ENCODE measurements at places on chromosomes 7 and 10.
A peak's percentile ranks its signal among the peaks of the same experiment; 100 is the strongest.

DNA sequence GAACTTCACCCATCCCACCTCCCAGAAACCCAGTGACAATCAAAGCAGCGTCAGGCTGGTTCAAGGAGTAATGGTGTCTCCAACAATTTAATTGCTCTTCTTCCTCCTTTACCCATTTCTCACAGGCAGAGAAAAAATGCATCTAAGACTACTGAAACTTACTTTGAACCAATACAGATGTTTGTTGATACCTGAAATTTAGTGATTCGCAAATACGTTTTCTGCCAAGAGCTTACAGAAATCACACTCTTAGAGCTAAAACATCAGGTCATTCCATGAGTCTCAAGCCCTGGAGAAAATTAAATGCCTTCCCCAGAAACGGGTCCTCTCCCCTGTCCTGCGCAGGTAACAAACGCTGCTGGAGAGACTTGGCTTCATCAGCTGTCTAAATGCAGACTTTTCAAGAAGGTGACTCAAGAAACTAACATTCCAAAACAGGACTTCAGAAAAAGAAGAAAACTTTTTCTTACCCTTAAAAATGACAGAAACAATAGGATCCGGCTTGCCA, 443 bp downstream of the MYOF start:
- DNase-seq = no peak

DNA sequence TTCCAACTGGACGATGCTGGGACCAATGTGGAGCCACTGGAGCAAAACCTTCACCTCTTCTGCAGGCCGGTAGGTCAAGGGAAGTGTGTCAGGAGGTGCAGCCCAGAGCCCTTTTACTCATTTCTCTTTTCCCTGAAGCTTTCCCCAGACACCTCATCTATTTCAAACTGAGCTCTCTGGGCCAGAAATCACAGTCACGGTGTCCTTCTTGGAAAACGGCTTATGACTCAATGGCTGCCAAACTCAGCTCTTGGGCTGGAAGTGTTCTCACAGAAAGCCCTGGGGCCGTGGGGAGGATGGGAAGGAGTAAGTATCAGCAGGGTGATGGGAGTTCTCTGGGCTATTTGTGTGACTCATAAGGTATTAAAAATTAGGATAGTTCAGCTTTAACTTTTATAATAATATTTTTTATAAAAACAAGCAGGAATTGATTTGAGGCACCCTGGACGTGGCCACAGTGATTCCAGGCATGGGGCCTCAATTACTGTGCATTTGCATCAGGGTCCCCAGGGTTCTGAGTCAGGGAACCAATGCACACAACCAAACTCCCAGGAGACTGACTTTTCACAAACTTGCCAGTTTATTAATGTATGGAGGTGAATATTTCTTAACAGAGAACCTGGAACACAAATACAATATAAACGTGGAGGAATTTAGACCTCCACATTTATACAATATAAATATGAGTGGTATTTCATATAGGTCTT, 187.4 kb upstream of the TMEM72 start:
- peak; percentile 76 for DNase-seq

DNA sequence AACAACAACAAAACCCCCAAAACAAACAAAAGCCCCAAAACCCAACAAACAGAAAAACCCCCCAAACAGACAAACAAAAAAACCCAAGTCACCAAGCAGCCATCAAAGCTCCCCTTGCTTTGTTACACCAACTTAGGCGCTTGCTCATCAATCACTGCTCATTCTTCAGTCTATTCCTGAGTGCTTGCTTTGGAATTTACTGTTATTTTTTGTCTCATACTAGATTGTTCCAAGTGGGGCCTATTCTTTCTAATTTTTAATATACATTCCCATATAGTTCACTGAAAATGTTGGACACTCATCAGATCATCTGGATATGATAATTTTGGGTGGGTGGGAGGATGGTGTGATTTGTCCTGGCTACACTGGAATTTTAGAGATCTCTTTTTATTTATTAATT, 126.0 kb upstream of the JCAD start:
- DNase-seq = no peak

- no peak for DNase-seq
Measured at GRCh38 chr10:95588025-95588424, 26.9 kb upstream of the SORBS1 start.

- no peak for DNase-seq
Measured at GRCh38 chr7:145106001-145106400, 270.1 kb upstream of the TPK1 start.

GRCh38 chr7:2646680-2647571, 15.1 kb downstream of the TTYH3 start:
- no peak for DNase-seq

DNA sequence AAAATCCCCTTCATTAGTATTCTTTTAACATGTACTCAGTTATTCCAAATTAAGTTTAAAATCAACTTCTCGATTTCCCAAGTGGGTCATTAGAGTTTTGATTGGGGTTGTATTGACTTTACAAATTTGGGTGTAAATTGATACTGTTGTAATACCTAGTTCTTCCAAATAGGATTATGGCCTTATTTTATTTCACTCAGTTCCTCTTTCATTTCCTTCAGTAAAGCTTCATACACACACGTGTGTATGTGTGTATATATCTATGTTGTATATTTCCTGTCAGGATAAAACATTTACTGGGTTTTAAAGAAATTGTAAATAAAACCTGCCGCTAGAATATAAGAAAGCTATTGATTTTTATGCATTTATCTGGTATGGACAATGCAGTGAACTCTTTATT, 15.9 kb downstream of the YME1L1 start:
- no peak for DNase-seq

GRCh38 chr10:60123172-60123571, 216.8 kb upstream of the CCDC6 start:
- DNase-seq = peak; percentile 46

- DNase-seq = no peak
Measured at GRCh38 chr10:76905251-76905650, 732.4 kb downstream of the KCNMA1 start.

DNA sequence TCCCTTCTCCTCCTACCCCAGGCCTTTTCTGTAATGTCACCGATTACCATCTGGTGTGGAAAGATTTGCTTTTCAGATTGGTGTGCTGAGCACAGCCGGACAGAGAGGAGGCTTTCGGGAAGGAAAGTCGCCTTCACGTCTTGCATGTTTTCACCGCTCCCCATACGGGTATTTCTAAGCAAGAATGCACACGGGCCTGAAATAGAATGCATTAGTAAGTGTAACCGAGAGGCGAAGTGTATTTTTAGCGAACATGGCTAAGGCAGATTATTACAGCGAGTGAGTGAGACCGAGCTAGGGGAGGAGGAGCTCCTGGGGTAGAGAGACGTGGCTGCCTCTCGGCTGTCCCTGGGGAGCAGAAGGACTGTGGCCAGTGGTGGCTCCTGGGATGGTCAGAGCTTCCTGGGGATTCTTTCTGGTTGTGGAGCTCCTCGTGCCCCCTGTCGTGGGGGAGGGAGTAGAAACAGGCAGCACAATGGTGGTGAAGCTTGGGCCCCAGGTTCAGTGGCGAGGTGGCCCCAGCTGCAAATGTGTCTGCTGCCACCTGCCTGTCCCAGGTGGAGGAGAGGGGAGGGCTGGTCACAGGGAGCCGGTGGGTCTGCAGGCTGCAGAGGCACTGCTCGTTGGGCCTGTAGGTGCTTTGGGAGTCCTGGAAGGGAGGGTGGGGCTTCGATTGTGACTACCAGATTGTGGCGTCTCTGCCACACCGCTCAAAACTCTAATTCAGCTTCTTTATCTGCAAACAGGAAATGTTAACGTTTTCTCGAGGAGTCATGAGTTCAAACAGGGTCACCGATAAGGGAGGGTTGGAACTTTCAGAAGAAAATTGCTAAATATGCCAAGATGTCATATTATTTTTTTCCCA, 135.8 kb downstream of the CAMK1D start:
- DNase-seq = no peak

GRCh38 chr10:22391600-22391999, 46.3 kb downstream of the SPAG6 start:
- no peak for DNase-seq

DNA sequence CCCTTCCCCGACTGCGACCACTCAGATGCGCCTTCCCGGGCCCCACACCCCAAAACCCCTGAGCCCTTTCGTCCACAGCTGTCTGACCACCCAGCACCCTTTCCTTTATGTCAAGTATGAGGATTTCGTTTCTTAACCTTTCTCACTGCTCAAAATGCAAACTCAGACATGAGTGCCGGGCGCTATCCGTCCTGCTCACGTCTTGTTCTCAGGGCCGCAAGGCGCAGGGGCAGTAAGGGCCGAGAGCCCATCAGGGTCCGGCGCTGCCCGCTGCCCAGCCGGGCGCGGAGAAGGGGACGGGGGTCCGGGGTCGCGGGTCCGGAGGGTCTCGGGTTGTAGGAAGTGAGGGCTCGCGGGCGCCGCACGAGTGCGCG, 670 bp upstream of the RBM33 start:
- no peak for DNase-seq

DNA sequence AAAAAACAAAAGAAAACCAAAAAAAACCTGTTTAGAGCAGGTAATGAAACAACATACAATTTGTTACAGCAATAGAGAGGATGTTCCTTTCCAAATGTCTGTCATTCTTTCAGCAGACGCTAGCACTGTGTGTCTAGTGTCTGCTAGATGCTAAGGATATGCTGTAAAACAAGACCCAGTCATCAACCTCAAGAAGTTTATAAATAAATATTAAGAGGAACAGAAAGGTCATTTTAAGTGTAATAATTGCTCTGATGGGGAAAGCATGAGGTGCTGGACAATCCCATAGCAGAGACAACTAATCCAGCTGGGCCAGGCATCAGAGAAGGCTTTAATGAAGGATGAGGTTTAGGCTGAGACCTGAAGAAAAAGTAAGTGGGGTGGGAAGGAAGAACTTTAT, 23.3 kb upstream of the ASCC1 start:
- DNase-seq = no peak

DNA sequence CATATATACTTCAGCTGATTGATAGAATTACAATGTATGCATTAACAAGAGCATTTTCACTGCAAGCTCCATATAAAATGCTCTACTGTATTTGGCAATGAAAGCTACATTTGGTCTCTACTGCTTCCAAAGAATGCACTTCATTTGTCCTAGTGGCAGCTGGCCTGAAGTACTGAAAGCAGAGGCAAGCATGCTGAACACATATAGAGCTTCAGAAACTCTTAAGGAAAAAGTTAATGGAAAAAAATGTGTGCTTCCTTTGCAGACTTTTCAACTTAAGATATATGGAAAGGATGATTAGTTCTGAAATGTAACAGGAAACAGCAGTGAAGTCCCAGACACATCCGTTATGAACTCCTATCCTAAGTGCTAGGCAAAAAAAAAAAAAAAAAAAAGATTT, 537.1 kb upstream of the POM121L12 start:
- DNase-seq = no peak

- DNase-seq = no peak
Measured at GRCh38 chr10:71985542-71986250, 21.5 kb downstream of the CHST3 start.

DNA sequence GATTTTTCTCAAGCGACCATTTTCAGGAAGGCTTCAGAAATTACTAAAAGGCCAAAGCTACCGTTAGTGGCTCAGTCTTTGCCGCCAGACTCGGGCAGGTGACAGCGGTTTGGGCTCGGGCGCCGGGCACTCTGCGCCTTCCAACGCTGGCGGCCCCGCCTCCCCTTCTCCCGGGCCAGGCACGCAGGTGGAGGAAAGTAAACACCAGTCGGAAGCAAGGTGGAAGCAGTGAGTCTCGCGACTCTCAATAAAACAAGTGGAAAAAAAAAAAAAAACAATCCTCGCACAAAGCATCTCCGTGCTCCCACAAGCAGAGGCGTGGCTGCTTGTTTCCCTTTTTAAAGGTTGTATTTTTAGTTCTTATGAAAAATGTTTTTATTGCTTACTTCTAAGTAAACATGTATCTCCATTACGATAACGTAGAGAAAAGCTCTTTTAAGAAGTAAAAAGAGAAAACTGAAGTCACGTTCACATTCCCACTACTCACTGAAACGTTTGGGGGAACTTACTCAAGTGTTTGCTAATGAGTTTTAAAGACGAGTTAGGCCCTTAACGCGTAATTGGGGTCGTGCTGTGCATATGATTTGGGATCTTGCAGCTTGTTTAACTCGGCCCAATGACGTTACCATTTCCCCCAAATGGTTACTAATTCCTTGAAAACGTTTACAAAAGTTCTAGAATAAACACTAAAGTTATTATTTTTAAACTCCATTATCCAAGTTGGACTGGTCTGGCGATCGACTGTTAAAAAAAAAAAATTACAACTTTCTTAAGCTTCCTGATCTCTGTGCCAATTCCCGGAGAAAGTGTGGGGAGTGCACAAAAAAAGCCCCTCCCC, 864 bp downstream of the CDCA7L start:
- no peak for DNase-seq

GRCh38 chr7:143299840-143300239, 11.7 kb downstream of the CASP2 start:
- DNase-seq = no peak
